Left colon (tissue), 2 donors: ENCODE measurements at places on chromosomes 6 and 20.

GRCh38 chr6:53530346-53530745 is 14.6 kb downstream of the GCLC start:
- DNase-seq: no peak

DNA sequence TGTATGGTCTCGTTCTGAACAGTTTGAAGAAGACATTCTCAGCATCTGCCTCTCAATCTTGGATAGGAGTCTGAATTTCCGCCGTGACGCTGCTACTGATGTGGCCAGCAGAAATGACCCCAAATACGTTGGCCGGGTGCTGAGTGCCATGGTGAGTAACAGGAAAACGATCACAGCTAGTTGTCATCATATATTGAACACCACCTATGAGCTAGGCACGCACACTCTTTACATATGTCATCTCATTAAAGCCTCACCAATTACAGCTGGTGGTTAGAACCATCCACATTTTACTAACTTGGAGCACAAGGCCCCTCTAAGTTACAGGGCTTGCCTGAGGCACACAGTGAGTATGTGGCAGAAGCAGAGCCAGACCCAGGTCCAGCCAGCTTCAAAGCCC is 17.1 kb downstream of the TGM3 start:
- DNase-seq: no peak

- no peak for DNase-seq
These were observed 20.3 kb downstream of the CST4 start for GRCh38 chr20:23668477-23668951.

- DNase-seq: no peak
These were observed 142.3 kb downstream of the PLCB4 start for GRCh38 chr20:9211016-9211760.

- no peak for DNase-seq
These were observed 42.0 kb upstream of the ENPP1 start for GRCh38 chr6:131765804-131766135.

- DNase-seq: no peak
These were observed 42.0 kb upstream of the KIF16B start for GRCh38 chr20:16615199-16615598.

DNA sequence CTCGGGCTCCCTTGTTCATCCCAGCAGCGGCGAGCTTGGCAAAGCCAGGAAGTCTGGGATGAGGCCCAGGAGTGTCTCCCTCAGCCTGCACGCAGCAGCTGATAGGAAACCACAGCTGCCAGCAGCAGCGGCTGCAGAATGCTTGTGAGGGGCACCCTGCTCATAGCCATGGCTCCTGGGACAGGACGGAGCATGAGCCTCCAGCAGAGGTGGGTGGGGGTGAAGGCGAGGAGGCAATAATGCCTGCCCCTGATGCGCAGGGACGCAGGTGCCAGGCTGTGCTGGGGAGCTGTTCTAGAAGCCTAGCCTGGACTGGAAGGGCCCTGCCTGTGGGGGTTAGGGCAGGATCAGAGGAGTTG is 157.9 kb downstream of the CD83 start:
- DNase-seq: no peak

DNA sequence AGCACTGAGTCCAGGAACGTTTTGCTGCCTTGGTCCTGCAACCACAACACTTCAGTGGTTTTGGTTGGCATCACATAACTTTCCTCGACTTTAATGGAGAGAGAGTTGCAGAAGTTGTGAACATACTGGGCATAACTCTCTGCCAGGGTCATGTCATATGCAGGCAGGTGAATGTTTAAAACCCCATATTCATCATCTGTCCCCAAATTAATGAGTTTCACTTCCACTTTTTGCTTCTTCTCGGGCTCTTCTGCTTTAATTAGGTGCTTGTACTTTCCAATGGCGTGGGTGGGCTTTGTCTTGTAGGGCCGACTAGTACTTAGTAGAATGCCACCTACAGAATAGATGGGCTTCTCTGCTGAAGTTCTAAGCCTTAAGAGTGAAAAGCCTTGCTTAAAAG is 45.2 kb upstream of the TFAP2A start:
- DNase-seq: no peak

- DNase-seq: no peak
These were observed 36.8 kb downstream of the RSPH3 start for GRCh38 chr6:158963020-158963808.

- peak; percentile 25 for DNase-seq
These were observed 2.0 kb upstream of the ACSS1 start for GRCh38 chr20:25059866-25060465.

- DNase-seq: peak; percentile 39
These were observed 60.9 kb downstream of the PYGB start for GRCh38 chr20:25308671-25309394.

DNA sequence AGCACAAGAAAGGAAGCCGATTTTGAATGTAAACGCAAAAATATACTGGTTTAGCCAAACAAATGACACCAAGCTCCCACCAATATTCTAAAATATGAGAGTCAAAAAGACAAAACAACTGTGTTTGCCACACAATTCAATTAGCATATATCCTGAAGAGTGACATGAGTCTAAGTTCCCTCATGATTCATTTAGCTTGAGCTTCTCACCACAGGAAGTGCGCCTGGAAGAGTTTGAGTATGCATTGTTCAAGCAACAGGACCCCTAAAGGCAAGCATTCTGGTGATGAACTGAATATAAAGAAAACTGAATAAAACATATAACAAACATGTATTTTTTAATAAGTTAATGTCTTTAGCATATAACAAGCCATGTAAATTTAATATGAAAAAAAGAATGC is 115.2 kb upstream of the RUNX2 start:
- DNase-seq: no peak

- DNase-seq: no peak
These were observed 95.5 kb downstream of the QRSL1 start for GRCh38 chr6:106724848-106725247.

GRCh38 chr6:104750449-104750848 is 109.3 kb downstream of the HACE1 start:
- DNase-seq: no peak

- DNase-seq: no peak
These were observed 113.0 kb downstream of the PREX1 start for GRCh38 chr20:48714764-48715163.

DNA sequence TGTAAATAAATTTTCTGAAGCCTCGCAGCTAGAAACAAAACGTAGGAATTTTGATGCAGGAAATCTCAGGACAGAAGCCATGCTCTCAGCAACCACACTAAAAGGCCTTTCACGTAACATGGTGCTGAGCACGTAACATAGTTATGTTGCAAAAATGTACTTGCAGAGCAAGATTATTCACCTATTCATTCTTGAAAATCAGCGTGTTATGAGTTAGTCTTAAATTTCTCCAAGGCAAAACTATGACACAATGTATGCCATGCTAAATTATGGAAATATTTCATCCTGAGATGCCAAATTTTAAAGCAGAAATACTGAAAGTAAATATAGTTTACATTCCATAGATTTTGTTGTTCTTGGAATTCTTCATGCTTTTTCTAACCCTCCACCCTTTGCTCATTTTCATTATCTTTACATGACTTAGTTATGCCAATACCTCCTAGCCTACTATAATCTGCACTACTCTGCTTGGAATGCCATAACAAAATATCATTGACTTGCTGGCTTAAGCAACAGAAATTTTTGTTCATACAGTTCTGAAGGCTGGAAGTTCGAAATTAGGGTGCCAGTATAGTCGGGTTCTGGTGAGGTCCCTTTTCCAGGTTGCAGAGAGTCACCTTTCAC is 179.8 kb upstream of the BMP5 start:
- no peak for DNase-seq

DNA sequence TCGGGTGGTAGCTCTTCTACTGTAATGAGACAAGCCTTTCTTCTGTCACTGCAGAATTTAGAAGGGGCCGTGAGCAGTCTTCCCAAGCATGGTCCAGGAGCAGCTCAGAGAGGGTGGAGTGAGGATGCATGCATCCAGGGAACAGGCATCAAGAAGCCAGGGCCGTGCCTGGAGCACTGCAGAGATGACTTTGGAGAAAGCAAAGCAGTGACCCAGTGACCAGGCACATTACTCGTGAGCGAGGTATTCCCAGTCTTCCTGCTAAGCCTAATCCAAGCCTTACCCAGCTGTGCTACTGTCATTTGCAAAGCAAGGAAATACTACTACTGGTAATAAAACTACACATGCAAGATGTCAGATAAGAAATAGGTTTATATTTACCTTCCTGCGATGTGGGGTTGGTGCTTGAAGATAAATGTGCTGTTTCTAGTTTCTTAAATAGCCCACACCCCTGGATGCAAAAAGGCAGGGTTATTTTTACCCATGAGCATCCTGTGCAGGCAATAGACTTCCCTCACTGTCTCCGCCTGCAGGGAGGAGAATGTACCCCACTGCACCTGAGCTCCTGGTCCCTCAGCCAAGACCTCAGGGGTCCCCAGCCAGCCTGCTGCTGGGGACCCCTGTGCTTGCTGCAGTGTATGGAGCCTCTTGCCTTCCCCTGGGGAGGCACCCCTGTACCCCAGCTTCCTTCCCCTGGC is 62.9 kb downstream of the SSR1 start:
- no peak for DNase-seq

GRCh38 chr20:53569005-53569404 is 24.6 kb downstream of the ZNF217 start:
- no peak for DNase-seq

DNA sequence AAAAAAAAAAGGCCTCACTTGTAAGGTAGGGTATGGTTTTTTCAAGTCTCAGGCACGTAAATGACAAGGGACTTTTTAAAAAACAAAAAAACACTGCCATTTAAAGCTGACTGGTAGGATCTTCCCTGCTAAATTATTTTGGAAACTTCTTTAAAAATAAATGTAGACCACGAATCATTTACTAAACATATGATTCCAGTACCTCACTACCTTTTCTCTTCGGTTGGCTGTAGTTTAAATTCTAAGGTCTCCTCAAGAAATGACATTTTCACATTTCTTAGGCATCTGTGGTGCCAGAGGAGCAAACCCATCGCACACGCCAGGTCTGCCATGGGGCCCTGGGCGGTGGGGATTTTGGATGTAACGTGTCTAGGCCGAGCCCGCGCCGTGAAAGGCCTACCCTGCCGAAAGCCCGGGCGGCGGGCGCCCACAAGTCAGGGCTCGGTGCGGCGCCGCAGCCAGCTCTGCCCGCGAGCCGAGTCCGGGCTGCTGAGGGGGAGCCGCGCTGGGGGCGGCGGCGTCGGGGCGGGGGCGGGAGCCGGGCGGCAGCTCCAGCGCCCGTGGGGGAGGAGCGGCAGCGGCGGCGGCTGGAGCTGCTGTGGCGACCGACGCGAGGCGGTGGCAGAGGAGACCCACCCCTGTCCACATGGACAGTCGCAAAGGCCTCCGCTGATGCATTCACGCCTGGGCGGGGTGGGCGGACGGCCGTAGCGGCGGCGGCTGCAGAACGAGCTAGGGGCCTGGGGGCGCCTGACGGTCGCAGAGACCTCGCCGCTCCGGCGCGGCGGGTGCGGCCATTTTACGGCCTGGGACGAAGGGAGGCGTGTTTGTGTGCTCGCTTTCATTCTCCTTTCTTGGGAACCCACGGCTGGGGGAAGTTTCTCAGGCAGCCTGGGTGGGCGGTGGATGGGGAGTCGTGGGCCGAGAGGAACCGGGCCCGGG is at the start of gene SENP6:
Gene SENP6 (plus strand): TSS at position 577 of the 942 bp plus-strand sequence. CDS start 645 bp downstream, outside the sequence.
- DNase-seq: peak; percentile 80

DNA sequence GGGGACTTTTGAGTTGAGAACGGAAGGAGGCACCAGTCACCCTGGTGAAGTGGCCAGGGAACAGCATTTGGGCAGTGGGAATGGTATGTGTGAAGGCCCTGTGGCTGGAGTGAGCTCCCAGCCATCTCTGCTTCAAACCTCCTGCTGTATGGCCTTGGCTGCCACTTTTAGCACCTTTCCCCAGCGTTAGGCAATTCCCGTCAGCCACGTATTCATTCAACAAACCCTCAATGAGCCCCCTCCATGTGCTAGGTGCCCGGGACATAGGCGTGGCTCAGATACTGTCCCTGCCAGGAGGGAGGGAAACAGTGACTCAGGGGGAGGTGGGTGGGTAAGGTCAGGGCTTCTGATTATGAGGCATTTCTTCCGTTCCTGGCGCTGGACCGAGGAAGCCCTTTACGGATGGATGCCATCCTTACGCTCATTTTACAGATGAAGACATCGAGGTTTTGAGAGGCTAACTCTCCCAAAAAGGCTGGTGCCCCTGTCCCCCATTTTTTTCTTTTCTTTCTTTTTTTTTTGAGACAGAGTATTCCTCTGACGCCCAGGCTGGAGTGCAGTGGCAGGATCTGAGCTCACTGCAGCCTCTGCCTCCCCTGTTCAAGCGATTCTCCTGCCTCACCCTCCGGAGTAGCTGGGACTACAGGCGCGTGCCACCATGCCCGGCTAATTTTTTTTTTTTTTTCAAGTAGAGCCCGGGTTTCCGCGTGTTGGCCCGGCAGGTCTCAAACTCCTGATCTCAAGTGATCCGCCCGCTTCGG is 37.5 kb downstream of the SRC start:
- peak; percentile 28 for DNase-seq

DNA sequence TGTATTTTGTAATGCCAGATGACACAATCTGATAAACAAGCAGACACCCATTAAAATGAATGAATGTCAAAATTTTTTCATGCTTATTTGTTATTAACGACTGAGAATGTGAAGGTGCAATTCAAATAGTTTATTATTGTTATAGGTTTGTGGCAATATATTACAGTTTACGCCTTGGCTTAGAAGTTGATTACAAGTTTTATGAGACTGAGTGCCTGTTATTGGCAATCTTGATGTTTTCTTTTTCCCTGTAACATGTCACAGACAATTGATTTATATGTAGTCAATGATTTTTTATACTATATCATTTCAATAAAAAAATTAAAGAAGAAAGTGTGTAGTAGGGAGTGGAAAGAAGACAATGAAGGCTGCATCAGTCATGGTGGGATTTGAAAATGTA is 144.1 kb upstream of the EEF1E1 start:
- no peak for DNase-seq

- DNase-seq: peak; percentile 17
These were observed 172.4 kb downstream of the PLCB4 start for GRCh38 chr20:9241232-9241692.

- DNase-seq: no peak
These were observed 221.8 kb upstream of the FAM83B start for GRCh38 chr6:54624779-54625178.

DNA sequence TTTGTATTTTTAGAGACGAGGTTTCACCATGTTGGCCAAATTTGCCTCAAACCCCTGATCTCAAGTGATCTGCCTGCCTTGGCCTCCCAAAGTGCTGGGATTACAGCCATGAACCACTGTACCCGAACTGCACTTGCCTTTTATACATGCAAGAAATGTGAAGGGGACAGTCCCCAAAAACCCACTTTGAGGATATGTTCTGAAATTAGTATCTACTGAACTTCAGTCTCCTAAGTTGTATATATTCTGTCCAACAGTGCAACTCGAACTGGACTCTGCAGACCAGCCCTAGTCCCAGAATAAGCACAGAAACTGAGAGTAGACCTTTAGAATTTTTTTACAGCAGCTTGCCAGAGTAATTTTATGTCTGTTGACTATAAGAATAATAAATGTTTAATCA is 28.5 kb downstream of the BACH2 start:
- no peak for DNase-seq

- no peak for DNase-seq
These were observed 126.2 kb upstream of the SSTR4 start for GRCh38 chr20:22908944-22909343.

- DNase-seq: peak; percentile 37
These were observed 199.1 kb downstream of the ERMARD start for GRCh38 chr6:169950558-169950957.

GRCh38 chr20:23022849-23023248 is 12.3 kb upstream of the SSTR4 start:
- DNase-seq: no peak
